ENCODE measurements at places on chromosomes 16 and 17.
A peak's percentile ranks its signal among the peaks of the same experiment; 100 is the strongest.

DNA sequence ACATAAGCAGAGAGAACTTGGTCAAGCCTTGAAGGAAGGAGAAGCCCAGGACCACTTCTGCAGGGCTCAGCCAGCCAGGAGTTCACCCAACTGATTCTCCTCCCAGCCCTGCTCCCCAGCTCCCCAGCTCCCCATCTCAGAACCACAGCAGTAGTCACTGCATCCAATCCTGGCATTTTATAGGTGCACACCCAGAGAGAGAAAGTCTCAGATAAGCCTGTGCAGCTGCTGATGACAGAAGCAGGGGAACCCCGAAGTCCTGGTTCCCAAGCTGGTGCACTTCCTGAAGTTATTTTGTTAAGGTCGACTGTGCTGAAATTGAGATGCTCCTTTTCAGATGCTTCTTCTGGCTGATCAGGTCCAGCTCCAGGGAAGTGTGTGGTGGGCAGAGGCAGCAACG is 6.6 kb downstream of the RNF112 start:
- DNase-seq, result no peak

GRCh38 chr17:31251105-31251969 is 45.7 kb downstream of the OMG start:
- DNase-seq, result no peak

- DNase-seq, result no peak
Observed at GRCh38 chr17:10034719-10035475, 129.8 kb upstream of the RCVRN start.

DNA sequence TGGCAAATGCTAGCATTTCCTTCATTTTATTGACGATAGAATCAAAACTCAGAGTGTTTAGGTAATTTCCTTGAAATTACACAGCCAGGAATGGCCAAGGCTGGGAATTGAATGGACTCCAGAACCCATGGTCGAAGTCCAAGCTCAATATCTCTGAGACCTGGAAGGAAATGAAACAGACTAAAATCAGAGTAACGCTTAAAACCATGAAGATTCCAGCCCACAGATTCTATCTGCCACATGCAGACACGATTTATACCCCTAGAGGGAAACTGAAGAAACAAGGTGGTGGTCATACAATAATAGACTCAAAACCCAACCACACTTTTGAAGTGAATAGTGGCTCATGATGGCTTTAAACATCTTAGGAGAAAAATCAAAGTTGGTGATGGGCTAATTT is 95.6 kb downstream of the PRKCA start:
- DNase-seq, result no peak

GRCh38 chr16:54952195-54952594 is 21.5 kb downstream of the IRX5 start:
- DNase-seq, result no peak

GRCh38 chr16:69056421-69056820 is 49.0 kb upstream of the HAS3 start:
- peak; percentile 69 for DNase-seq

- no peak for DNase-seq
Observed at GRCh38 chr17:5762191-5762590, 177.9 kb upstream of the NLRP1 start.

GRCh38 chr16:51931653-51932052 is 615.3 kb downstream of the TOX3 start:
- no peak for DNase-seq

GRCh38 chr16:4328046-4328781 is 12.3 kb downstream of the GLIS2 start:
- DNase-seq, result peak; percentile 55

Data from inflammatory macrophage treated with lipopolysaccharide for 1 hour (primary cell).